ENCODE measurements at places on chromosomes 12 and 14.

GRCh38 chr12:112198120-112198733 is 72.9 kb downstream of the TRAFD1 start:
- peak; percentile 4 for DNase-seq

DNA sequence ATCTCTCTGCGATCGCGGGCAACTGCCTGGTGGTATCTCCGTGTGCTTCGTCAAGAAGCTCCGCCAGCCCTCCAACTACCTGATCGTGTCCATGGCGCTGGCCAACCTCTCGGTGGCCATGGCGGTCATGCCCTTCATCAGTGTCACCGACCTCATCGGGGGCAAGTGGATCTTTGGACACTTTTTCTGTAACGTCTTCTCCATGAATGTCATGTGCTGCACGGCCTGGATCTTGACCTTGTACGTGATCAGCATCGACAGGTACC is 1.6 kb upstream of the HEBP1 start:
- DNase-seq, result no peak

- DNase-seq, result no peak
Observed at GRCh38 chr12:84605983-84606382, 306.6 kb downstream of the SLC6A15 start.

DNA sequence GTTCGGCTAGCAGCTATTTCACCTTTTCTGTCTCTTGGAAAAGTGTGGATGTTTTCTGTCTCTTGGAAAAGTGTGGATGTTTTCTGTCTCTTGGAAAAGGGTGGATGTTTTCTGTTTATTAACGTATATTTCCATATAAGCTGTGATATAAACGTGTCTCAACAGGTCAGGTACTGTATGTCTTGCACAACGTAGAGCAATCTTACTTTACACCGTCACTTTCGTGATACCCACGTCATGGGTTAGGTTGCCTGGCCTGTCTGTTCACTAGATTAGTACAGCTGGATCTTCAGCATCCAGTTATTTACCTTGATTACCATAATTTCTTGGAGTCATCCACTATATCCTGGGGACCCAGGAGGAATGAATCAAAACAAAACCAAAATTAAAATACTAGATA is 14.1 kb downstream of the CLEC7A start:
- no peak for DNase-seq

GRCh38 chr12:18827913-18828312 is 90.0 kb downstream of the CAPZA3 start:
- no peak for DNase-seq

- DNase-seq, result no peak
Observed at GRCh38 chr12:1501001-1501400, 93.4 kb downstream of the FBXL14 start.

DNA sequence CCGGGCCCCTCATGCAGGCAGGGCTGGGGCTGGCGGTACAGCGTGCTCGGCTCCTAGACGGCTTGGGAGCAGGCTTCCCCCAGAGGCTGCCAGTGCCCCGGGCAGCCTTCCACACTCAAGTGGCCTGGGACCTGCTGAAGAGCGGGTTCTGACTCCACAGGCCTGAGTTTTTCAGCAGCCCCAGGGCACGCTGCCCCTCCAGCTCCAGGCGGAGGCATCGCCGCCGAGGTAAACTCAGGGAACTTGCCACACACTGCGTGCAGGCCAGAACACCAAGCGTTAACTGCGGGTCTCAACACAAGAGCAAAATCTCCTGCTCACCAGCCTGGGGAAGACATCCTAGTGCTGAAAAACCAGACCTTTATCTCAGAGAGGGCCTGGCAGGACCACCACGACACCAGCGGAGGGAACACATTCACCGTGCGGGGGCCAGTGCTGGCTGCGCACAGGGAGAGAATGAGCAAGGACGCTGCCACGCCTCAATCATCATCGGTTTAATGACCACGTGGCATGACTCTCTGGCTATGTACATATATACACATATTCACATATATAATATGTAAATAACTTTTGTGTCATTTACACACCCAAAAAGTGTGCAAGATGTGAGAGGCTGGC is 21.3 kb downstream of the PSMC1 start:
- DNase-seq, result no peak

GRCh38 chr12:1846421-1847405 is 26.3 kb downstream of the LRTM2 start:
- no peak for DNase-seq

- DNase-seq, result no peak
Observed at GRCh38 chr14:96631621-96632362, 129.6 kb downstream of the PAPOLA start.

GRCh38 chr14:77053046-77053841 is 24.7 kb upstream of the IRF2BPL start:
- peak; percentile 69 for DNase-seq

DNA sequence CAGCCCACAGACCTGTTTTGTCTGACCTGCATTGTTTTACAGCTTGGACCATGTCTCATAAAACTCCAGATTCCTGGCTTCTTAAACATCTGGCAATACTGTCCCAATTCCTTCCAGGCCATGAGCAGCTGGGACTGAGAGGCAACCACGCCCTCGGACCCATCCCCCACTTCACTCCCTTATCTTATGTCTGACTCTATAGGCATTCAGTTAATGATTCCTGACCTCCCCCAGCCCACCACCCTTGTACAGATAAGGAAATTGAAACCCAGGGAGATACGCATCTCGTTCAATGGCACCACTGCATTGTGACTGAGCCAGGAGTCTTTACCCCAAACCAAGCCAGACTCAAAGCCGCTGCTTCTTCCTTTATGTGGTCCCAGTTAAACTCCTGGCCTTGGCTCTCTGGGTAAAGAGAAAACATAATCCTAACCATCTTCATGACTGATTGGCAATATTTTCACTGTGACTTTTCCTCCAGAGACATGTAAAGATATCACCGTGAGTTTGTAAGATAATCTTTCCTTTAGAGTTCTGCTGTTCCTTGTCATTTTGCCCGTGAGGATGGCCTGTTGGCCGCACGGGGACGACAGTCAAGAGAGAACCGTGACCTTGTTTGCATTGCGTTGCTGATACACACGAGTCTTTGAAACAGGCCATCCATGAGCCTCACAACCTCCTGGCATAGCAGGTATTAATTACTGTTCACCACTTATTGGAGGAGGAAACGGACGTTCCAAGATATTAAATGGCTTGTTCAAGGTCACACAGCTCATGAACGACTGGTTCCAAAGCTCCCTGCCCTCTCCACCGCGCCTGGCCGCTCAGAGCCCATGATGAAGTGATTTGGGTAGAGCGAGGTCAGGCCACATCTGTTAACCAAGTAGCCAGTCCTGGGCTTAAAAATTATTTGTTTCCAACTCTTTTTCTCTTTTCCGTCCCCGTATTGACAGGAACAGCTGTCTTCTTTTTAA is 39.4 kb downstream of the MAP1LC3B2 start:
- DNase-seq, result no peak

DNA sequence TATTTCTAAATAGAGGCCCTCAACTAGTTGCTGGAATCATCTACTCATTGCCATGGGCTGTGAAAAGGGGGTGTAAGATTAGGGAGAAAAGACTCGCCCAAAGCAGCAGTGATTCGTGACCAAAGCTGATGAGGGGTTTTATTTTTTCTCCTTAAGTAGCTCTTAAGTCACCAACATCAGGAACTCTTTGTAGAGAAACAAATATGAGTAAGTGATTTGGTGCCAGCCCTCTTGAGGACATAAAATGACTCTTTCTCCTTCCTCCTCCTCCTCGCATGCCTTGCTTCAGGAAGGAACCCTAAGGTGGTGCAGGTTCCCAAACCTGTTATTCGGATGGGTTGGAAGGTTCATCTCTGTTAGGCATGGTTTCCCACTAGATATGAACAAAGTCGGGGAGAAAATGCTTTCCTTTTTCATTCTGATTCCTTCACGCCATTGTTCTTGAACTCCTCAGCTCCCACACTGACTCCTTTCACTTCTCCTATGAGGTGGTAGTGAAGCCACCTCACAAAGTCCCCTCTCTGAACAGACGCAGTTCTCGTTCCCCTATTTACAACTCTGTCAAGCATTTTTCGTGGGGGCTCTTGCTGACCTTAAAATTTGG is 113.4 kb downstream of the ETV6 start:
- no peak for DNase-seq

- peak; percentile 1 for DNase-seq
Observed at GRCh38 chr12:126874427-126875026, 1392.4 kb upstream of the TMEM132C start.

DNA sequence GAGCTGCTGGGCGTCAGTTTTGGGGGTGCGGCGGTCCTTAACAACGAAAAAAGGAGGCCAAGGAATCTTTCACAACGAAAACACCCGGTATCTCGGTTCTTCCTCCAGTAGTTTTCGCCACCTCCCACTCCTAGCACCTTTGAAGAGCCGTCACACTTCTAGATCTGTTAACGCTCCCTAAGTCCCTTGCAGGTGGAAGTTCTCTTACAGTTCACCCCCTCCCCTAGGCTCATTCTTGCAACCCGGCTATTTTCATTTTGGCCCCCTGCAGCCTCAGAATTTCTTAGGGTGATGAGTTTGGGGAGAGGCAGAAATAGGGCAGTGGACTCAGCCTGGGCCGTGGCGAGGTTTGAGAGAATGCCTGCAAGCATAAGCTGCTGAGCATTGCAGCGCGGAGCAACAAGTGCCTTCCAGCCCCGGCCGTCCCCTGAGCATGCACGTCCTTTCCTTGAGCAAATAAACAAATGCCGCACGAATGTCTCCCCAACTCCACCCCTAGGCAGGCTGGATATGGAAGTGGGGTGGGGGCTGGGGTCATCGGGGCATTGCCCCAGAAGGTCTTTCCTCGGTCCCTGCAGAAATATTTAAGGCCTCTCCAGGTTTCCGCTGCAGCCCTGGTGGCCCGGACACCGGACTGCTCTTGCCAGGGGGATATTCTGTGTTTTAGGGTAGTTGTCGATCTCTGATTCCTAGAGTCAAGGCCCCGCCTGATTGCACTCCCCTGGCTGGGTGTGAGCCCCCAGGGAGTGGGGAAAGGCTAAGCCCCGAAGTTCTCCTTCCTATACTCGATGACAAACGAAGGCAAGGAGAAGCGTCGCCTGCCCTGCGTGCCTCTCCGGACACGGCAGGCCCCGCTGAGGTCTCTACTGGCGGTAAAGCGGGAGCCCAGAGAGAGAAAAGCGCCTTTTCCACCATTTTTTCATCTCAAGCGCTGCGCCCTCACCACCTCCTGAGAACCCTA is 1.6 kb downstream of the RFX4 start:
- no peak for DNase-seq

DNA sequence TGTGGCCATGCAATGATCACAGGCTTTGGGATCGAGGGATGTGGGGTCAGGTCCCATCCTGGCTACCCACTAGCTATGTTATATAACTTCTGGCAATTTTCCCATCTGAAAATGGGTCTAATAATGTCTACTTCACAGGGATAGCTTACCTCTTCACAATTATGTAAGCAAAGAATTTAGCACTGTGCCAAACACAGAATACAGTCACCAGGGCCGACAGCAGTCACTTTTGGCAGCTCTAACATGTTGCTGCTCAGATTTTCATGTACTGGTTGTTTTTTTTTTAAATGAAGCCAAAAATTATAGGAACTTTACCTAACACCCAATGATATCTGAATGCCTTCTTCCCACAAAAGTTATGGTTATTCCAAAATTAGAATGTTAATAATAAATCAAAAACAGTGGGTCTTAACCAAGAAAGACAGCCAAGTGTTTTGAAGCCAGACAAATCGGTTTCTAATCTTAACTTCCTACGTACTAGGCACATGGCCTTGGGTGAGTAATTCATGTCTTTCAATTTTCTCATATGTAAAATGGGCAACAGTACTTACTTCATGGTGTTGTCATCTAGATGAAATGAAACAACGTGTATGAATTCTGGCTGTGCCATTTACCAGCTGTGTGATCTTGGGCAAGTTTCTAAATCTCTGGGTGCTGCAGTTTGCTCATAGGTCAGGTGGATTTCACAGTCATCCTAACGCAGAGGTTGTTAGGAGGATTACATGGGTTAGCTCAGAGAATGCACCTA is 13.0 kb upstream of the PCED1B start:
- DNase-seq, result no peak

- DNase-seq, result no peak
Observed at GRCh38 chr14:86193756-86194155, 663.8 kb downstream of the FLRT2 start.

GRCh38 chr12:124852911-124853427 is 10.7 kb downstream of the SCARB1 start:
- DNase-seq, result no peak

DNA sequence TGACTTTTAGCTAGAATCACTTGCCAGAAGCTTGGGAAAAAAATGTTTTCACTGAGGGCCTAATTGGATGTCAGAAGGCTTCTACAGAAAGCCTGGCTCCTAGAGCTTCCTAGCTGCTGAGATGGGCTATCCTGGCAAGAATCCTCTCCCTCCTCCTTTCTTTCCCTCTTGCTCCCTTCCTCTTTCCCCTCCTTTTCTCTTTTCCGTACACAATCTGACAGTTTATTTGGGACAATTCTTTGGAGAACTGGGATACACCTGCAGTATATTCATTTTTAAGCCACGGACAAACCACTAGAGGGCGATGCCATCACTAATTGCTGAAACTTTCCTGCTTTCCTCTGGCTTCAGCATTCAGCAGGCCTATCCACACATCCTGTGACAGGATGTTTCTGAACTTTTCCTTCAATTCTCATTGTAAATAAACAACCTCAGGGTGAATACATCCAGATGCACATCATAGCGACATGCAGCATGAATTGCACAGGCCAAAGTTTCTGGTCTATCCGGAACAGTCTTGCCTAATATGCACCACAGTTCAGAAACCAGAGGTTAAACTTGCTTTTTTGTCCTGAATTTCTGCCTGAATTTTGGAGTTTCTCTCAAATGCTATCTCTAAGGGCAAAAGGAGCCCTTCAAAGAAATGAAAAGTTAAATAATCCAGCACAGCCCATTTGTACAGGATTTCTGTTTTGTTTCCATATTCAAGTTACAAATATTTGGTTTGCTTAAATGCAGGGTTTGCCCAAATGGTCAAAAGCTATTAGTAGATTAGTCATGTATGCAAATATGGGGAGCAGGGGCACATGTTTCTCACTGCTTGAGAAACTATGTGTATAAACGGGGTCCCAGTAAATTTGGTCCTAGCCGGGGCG is 142.8 kb downstream of the PAWR start:
- DNase-seq, result no peak

GRCh38 chr14:60495946-60496345 is 10.1 kb upstream of the C14orf39 start:
- no peak for DNase-seq

- DNase-seq, result no peak
Observed at GRCh38 chr14:104970231-104971068, 7.7 kb downstream of the AHNAK2 start.

GRCh38 chr12:67716817-67717216 is 68.3 kb downstream of the DYRK2 start:
- no peak for DNase-seq

GRCh38 chr14:95059126-95059525 is 98.2 kb downstream of the DICER1 start:
- no peak for DNase-seq

- DNase-seq, result no peak
Observed at GRCh38 chr12:40286583-40286982, 61.8 kb downstream of the LRRK2 start.

DNA sequence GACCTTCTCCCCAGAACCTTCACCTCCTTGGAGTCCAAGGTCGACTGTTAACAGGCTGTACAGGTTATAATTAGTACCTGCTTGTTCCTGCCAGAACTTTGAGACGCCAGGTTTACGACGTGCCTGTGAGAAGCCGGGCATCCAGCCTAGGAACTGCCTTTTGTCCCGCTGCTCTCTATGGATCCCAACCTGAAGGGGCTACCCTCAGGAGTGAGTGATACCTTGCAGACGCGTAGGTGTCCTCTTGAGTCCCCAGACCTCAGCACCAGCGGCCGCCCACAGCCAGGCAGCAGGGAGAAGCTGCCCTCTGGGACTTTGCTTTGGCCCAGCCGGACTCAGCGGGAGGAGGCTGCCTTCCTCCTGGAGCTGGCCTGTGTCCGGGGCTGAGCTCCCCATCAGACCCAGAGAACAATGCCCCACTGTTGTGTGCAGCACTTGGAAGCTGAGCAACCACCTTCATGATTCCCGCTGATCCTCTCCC is 16.2 kb downstream of the SYNE3 start:
- no peak for DNase-seq

Data from stimulated activated CD8-positive, alpha-beta memory T cell treated with anti-CD3 and anti-CD28 coated beads, Interleukin-4, amount 100 ng/mL, for 1 hour (primary cell).